ENCODE measurements at places on chromosomes 2 and 18.

DNA sequence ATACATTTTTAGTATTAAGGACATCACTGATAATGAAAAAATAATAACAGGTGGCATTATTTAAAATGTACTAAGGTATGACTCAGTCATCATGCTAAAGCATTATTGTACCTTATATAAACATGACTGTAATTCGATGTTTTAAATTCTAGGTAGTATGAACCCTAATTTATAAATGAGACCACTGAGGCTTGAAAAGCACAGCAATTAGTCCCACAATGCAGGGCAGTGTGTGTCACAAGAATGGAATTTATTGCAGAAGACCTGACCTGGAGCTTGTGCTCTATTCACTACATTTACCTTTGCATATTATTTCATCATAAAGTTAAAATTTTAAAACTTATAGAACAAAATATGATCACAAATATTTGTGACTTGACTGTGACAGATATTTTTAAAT, 358.5 kb upstream of the DSEL start:
- DNase-seq = peak; percentile 11

DNA sequence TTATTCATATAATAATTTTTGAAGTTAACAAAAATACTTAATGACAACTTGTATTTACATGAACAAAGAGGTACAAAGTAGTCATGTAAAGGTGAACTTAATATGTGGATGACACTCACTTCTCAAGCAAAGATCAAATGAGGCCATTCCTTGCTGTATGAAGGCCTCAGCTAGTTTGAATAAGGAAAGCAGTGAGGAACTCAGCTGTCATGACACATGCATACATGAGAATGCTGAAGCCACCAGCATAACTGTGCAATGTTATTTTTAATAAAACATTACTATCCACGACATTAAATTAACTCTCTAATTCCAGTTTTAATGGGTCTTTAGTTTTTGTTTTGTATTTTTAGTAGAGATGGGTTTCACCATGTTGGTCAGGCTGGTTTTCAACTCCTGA, 102.9 kb downstream of the CDH2 start:
- no peak for DNase-seq

DNA sequence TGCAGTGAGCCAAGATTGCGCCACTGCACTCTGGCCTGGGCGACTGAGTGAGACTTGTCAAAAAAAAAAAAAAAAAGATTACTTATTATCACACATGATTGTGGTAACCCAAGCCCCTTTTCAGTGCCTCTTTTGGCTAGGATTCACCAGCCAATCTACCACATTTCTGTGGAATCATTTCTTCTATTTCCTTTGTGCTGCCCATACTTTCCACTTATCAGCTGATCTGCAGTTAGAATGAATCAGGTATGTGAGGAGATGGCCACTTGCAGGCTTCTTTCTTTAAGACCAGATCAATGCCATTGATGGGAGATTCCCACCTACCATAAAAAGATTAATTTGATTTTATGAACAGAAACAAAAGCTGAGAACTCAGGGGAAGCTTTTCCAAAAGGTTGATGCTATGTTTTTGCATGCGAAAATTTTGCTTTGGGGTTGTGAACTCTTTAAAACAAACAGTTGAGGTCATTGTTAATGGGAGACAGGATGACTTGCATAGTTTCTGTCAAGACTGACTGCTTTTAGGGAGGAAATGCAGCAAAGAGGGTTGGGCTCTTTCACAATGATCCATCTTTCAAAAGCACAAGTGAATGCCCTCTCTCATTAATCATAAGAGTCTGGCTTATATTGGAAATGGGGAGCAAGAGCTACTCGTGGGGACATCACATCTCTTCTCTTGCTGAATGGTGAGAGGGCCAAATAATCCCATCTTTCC, 66.9 kb upstream of the CYP26B1 start:
- DNase-seq = no peak

GRCh38 chr2:186919296-186919695, 70.3 kb upstream of the ZSWIM2 start:
- DNase-seq = no peak
